ENCODE measurements at places on chromosomes 6 and 20.

GRCh38 chr6:4186385-4186784 is 51.0 kb upstream of the ECI2 start:
- no peak for DNase-seq

DNA sequence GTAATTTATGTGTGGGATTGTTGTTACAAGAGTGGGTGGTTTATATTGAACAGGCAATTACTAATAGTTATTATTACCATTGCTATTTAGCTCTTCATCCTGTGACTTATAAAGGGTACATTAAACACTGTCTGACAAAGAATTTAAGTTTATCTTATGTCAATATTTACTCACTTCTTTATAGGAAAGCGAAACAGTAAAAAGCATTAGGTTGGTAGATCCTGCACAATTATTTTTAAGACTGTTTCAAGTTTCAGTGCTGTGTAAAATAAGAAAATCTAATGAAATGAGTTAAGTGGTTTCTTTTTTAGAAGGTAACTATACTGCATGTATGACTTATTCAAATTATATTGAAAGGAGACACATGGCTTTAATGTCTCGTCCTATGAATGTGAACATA is 135.8 kb upstream of the MAP3K7 start:
- DNase-seq, result no peak

DNA sequence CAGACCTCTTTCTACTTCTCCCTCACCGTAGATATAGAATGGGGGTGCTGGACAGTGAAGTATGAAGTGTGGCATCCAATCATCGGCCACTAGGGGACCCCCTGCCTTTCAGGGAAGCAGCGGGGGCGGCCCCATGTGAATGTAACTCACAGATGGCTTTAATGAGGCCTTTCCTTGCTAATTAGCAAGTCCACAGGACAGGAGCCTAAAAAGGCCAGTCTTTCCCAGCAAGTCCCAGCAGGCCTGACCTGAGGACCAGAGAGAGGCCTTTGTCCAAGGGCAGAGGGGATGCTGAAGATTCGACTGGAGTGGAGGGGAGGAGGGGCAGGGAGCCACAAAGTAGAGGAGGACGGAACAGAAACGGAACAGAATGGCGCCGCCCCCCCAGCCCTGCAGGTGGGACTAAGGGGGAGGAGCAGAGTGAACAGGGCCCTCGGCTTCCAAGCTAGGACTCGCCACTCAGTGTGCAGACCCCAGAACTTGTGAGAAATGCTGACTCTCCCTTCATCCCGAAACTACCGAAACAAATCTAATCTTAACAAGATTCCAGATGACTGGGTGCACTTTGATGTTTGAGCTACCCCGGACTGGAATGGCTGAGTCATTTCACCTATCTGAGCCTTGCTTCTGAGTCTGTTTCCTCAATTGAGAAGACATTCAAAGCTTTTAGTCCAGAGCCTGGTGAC is 5.8 kb downstream of the C6orf132 start:
- no peak for DNase-seq

- peak; percentile 37 for DNase-seq
Measured at GRCh38 chr20:2101057-2101864, at the start of gene STK35. Gene STK35 (plus strand): TSS chr20:2101827. CDS start chr20:2101882, 55 bp downstream.

DNA sequence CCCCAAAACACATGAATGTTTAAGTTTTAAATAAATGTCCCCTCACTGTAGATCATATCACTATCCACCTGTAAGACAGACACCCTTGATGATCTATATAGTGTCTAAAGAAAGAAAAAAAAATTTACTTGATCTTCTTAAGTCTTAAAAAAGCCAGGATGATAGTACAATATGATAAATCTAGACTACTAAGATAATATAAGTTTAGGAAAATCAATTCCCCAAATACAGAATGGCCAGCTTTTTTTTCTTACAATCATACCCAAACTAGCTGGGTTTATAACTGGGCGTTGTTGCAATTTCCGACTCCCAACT is 14.4 kb downstream of the ZNF217 start:
- DNase-seq, result no peak

GRCh38 chr6:82783587-82784236 is 281.9 kb downstream of the UBE3D start:
- no peak for DNase-seq

- DNase-seq, result no peak
Measured at GRCh38 chr6:169960003-169960344, 208.6 kb downstream of the ERMARD start.

GRCh38 chr6:134317471-134318131 is at the start of gene SGK1:
Gene SGK1 (minus strand): TSS chr6:134318112. CDS start chr6:134317460, 652 bp downstream.
- no peak for DNase-seq

DNA sequence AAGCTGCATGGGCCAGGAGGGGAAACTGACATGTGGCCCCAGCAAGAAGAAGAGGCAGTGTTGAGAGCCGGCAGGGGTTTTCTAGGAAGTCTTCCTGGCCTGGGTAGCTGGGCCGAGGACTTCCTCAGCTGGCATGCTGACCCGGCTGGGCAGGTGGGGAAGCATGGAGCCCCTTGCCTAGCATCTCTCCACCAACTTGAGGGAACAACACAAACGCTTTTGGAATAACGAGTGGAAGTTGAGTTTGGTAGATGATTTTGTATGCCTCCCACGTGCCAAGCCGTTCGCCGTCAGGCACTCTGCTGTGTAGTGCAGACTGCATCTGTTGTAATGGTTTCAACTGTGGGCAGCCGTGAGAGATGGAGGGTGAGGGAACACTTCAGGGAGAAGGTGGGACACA is 7.3 kb downstream of the TMEM181 start:
- DNase-seq, result no peak

DNA sequence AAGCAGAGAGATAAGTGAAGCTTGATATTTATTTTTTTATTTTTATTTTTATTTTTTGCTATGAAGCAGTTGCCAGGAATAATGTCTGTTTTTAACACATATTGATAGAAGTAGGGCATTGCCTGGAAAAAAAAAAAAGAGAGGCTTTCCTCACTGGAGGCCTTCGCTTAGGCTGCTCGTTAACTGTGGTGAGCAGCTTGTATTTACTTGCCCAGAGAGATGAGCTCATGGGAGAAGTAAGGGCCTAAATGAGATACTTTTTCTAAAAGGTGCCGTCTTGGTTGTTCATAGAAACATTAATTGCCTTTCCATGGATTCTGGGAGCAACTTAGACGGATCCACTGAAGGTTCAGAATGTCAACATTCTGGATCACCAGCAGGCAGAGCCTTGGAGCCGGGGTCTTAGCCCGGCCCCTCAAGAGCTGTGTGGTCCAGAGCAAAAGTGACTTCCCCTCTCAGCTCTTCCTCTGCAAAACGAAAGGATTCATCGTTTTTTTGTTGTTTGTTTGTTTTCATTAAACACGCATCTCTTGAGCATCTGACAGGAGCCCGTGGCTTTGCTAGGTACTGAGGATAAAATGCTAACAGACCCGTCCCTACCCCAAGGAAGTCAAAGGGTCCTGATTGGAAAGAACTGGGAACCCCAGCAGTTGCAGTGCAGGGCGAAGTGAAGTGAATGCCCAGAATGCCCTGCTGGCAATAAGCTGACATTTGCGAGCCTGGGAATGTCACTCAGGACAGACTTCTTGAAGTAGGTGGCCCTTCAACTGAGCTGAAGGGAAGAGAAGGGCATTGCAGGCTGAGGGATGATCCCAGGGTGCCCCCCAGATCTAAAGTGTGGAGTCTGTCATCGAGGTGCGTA is 138.5 kb downstream of the ZDHHC14 start:
- DNase-seq, result no peak
